ENCODE measurements at places on chromosomes 5 and 9.

GRCh38 chr5:56309262-56309826 is 76.2 kb upstream of the ANKRD55 start:
- DNase-seq, result no peak

GRCh38 chr9:111050819-111051218 is 12.5 kb upstream of the LPAR1 start:
- DNase-seq, result no peak

- no peak for DNase-seq
These were observed 375.6 kb downstream of the OSTF1 start for GRCh38 chr9:75463871-75464270.

DNA sequence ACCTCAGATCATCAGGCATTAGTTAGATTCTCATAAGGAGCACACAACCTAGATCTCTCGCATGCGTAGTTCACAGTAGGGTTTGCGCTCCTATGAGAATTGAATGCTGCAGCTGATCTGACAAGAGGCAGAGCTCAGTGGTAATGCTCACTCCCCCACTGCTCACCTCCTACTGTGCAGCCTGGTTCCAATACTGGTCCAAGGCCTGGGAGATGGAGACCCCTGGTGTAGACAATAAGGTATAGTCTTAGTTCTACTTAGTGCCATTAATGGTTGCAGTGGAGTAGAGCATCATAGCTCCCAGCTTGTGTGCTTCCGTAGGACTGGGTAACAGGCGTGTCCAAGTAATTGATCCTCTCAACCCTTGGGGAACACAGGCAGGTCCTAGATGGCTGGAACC is 70.4 kb upstream of the ANKRD55 start:
- DNase-seq, result no peak

DNA sequence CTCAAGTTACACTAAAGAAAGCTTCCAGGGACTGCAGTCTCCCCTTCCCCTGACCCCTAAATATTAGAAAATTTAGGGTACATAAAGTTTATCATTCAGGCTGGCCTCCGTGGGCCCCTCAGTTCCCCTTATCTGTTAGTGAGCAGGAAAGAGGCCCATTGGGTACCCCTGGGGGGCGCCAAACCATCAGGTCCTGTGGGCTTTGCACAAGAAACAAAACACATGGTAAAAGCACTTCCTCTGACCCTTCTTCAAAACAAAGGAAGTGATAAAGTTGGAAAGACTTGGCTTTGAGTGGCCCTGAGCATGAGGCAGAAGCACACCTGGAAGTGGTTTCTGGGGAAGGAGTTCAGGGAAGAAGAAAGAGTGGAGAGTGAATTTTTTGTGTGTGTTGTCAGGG is 213.0 kb downstream of the SMARCA2 start:
- no peak for DNase-seq

GRCh38 chr5:32443145-32443540 is 1.4 kb downstream of the ZFR start:
- no peak for DNase-seq

DNA sequence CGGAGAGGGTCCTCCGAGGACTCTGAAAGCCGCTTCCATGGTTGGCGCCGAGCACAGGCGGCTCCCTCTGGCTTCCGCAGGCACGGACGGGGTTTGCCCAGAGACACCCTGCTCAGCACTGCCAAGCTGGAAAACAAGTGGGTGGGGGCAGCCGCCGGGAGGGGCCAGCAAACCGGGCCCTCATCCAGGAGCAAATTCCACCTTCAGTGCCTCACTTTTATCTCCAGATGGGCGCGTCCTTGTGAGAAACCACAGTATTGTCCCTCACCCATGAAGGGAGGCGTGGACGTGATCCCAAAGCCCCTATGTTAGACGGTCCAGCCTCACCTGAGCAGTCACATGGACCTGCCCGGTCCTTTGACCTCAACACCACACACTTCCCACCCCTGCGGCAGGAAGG is 29.0 kb downstream of the MED10 start:
- DNase-seq, result no peak

- no peak for DNase-seq
These were observed 375.7 kb downstream of the ACTL7B start for GRCh38 chr9:108479989-108480652.

GRCh38 chr5:87541033-87541432 is 128.3 kb upstream of the CCNH start:
- no peak for DNase-seq

- DNase-seq, result no peak
These were observed 530.2 kb upstream of the FAM174A start for GRCh38 chr5:100004969-100005368.

- no peak for DNase-seq
These were observed 8.9 kb downstream of the DNLZ start for GRCh38 chr9:136354592-136355085.

DNA sequence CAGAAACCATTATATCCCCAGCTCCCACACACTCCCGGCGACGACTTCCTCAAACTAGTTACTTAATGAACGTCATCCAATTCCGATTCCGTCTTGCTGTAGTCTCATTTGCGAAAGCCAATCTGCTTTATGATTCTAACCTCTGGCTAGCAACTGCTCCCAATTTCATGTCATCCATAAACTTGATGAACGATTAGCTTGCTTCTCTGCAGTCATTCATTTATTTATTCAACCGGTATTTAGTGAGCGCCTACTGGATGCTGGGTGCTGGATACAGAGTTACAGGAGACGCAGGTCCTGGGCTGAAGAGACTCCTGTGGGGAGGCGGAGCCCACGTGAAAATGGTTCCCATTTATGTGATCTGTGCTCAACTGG is 46.2 kb downstream of the TSPAN17 start:
- no peak for DNase-seq

- no peak for DNase-seq
These were observed 7.2 kb downstream of the TAS2R1 start for GRCh38 chr5:9622971-9623421.

GRCh38 chr5:85663708-85664031 is 954.1 kb upstream of the COX7C start:
- DNase-seq, result no peak

DNA sequence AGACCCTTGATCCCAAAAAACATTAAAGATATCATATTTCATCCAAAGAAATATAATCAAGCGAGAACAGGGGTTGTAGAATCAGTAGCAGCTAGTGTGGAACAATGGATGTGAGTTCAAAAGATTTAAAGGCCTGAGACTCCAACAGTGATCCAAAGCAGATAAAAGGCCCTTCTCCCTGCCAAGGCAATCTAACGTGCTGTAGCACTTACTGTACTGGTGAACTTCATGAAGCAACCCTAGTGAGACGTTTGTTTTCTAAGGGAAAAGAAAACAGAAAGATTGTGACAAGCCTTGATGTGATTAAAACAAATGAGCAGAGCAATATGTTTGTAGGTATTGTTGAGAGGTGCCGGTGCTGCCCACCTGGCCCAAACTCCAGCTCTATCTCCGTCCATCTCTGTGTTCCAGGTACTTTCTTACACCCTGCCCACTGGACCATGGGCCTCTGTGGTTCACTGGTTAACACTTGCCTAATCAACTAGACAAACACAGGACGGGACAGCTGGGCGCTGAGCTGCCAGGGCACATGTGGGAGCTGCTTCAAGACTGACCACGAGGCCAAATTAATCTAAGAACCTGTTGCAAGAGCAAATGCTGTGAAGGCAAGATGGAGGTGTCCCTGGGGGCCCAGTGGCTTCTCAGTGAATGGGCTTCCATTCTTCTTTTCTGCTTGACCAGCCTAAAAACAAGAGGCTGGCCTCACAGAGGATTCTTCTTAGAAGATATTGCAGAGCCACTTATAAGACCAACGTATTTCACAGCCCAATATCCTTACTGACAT is 265.5 kb downstream of the CWC27 start:
- DNase-seq, result no peak
